ENCODE measurements at places on chromosomes 13 and 19. TPM values are rescaled to one million over a fixed set of nuclear protein-coding genes. Genes with fewer than 3 reads are reported as not detected.

FFAR1 gene
- not detected for total RNA-seq

KLK12 gene
- not detected for total RNA-seq

DNA sequence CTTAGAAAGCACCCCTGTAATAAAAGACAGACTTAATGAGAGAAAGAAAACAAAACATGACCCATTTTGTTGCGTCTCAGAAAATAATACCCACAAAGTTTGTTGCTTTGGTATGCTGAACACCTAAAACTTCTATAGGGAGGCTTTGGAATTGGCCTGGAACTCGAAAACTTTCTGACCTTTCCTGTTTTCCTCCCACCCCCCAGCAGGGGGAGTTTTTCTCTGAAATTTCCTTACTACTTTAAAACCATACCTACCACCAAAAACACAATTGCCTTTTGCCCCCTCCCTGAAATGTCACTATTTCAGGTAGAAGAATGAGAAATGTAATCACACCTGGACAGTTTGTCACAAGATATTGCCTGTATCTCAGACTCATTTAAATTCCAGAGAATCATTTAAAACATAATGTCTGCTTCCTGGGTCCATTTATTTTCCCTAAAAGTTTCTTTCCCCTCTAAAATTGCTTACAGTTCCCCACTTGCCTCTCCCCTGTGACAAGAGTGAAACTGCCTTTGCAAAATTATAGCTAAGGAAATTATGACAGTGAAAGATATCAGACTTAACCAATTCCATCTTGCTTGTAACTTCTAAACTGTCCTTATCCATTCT lies 2700.2 kb downstream of the PCDH9 start:
- no peaks in the 10 kb centered on the region for H3K36me3 ChIP-seq
- no peaks in the 10 kb centered on the region for H3K4me1 ChIP-seq
- H3K4me3 ChIP-seq, result no peak overlapping the region
- no peaks in the 10 kb centered on the region for H3K27me3 ChIP-seq

DNA sequence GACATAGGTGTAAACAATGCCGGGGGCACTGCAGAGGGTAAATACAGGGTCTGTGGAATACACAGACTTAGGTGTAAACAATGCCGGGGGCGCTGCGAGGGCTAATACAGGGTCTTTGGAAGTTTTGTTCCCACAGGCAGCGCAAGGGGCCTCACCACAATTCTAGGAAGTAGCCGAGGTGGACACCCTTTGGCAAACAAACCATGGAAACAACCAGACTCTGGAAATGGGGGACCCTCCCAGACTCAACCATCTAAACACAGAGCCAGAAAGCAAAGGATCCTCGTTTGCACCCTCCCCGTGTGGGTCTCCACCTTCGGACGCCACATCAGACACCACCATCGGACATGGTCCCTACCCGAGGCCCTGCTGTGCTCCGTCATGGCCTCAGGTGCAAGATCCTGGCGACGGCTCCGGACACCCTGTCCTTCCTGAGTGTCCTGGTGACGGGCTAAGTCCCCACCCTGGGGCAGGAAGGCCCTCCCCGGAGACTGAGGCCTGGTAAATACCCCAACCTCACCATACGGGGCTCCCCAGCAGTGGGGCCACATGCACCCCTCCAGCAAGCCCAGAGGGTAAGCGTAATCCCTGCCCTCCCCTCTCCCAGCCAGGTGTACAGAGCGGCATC lies 16.7 kb upstream of the PLPP2 start:
- DNase-seq, result no peak
- H3K36me3 ChIP-seq, result peaks cover 3% of the 10 kb centered on the region
- no peak overlapping the region for H3K27ac ChIP-seq
- no peaks in the 10 kb centered on the region for H3K27me3 ChIP-seq
- no peak overlapping the region for H3K4me3 ChIP-seq

- no peak overlapping the region for H3K27ac ChIP-seq
- peaks cover 17% of the 10 kb centered on the region for H3K36me3 ChIP-seq
- DNase-seq, result no peak
- H3K4me1 ChIP-seq, result no peaks in the 10 kb centered on the region
- H3K27me3 ChIP-seq, result no peaks in the 10 kb centered on the region
- H3K4me3 ChIP-seq, result no peak overlapping the region
Observed at GRCh38 chr13:41596190-41596589, 138.8 kb downstream of the RGCC start.

All from neural crest cell (in vitro differentiated cells).